Fibroblast of skin of left biceps (primary cell): ENCODE measurements at places on chromosomes 3 and 15.

DNA sequence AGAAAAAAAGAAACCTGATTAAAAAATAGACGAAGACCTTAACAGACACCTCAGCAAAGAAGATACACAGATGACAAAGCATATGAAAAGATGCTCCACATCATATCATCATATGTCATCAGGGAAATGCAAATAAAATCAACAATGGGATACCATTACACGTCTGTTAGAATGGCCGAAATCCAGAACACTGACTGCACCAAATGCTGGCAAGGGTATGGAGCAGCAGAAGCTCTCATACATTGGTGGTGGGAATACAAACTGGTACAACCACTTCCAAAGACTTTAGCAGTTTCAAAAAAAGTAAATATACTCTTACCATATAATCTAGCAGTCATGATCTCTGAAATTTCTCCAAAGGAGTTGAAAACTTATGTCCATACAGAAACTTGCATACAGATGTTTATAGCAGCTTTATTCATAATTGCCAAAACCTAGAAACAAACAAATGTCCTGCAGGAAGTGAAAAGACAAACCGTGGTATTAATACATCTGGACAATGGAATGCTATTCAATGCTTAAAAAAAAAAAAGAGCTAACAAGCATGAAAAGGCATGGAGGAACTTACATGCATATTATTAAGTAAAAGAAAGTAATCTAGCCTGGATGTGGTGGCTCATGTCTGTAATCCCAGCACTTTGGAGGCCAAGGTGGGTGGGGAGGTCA lies 107.4 kb downstream of the HES1 start:
- no peak for DNase-seq

DNA sequence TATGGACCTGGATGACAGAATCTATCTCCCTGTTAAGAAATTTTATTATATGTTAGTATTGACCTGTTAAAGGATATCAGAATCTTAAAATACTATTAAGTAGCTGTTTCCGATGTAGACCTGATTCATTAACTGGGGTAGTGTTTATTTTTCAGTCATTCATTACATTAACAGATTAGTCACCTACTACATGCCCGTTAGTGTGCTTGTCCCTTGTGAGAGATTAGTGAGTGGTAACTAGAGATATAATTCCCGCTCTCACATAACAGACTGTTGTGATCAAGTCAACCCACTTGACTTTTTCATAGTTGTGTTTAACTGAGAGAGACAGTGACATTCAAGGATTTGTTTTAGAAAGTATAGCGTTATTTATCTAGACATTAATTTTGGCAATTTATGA lies 166.8 kb downstream of the TCF12 start:
- no peak for DNase-seq

DNA sequence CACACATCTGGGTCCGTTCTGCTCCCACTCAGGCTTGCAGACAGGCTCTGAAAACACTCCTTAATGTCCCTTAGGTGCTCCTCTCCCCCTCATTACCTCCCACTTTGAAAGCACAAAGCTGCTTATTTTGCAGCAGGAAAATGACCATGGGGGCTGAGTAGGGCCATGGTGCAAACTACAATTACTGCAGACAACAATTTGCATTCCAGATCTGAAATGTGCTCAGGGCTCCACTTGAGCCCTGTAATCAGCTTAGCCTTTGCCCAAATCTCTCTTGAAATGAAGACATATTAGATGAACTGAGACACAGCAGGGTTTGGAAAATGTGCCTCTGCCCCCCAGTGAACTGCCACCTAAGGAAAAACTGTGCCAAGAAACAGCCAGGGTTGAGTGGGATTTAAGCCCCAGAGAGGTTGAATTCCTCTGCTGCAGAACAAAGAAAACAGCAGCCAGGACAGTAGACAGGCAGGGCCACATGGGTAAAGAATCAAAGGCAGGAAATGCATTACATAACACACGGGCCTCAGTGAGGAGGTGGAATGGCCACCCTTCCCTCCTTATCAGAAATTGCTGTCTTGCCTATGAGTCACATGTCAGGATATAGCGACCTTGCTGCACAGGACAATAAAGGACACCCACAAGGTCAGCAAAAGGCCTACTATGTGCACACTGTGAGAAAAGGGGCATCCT lies 126.8 kb upstream of the ARHGEF3 start:
- no peak for DNase-seq

DNA sequence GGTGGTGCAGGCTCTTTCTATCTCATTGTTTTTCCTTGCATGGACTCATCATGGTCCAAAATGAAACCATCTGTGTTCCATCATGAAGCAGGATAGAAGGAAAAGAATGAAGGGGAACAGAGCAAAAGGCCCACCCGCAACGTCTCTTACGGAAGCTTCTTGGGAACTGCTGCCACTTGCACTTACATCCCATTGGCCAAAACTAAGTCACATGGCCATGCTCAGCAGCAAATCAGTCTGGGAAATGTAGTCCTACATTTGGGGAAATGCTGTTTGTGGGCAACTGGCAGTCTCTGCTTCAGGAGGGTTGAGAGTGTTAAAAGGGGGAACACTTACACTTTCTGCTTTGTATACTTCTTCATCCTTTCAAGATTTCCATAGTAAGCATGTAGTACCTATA lies 191.6 kb downstream of the SV2B start:
- DNase-seq = no peak

DNA sequence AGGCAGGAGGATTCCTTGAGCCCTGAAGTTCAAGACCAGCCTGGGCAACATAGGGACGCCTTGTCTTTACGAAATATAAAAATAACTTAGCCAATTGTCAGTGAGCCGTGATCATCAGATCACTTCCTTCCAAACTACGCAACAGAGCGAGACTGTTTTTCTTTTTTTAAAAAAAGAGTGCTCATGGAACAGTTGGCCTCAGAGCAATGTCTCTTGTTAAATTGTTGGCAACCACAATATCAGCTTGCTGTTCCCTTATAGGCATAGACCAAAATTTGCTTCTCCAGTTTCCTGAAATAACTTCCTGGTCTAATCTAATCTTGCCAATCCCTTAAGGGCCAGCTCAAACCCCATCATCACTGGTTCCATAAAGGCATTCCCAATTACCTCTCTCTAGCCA lies 93.3 kb upstream of the SLC4A7 start:
- DNase-seq = no peak

GRCh38 chr3:148332509-148332908 lies 365.2 kb upstream of the AGTR1 start:
- no peak for DNase-seq

GRCh38 chr15:58574631-58575030 lies 142.8 kb downstream of the LIPC start:
- no peak for DNase-seq

DNA sequence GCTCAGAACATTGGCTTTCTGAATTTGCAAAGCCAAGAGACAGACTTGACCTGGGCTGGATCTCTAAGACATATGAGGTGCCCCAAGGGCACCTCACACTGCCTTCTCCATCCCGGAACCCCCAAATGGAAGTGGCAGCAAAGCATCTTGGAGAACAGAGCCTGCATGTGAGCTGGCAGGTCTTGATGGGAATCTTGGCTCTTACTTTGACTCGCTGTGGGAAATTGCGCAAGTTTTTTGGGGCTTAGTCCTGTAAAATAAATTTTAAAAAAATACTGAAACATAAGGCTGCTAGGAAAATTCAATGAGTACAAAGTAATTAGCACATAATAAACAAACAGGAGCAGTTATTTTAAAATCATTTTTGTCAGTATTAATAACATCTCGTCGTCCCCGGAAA lies 13.7 kb upstream of the SEC22A start:
- DNase-seq = no peak

DNA sequence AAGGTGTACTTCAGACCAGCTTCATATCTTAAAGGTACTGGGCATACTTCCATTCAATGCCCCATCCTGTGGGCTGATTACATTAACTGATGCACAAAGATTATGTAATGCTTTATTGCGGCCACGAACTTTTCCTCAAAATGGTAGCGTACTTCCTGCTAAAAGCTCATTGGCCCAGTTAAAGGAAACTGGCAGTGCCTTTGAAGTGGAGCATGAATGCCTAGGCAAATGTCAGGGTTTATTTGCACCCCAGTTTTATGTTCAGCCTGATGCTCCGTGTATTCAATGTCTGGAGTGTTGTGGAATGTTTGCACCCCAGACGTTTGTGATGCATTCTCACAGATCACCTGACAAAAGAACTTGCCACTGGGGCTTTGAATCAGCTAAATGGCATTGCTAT lies 3.4 kb downstream of the SKIL start:
- DNase-seq = no peak

DNA sequence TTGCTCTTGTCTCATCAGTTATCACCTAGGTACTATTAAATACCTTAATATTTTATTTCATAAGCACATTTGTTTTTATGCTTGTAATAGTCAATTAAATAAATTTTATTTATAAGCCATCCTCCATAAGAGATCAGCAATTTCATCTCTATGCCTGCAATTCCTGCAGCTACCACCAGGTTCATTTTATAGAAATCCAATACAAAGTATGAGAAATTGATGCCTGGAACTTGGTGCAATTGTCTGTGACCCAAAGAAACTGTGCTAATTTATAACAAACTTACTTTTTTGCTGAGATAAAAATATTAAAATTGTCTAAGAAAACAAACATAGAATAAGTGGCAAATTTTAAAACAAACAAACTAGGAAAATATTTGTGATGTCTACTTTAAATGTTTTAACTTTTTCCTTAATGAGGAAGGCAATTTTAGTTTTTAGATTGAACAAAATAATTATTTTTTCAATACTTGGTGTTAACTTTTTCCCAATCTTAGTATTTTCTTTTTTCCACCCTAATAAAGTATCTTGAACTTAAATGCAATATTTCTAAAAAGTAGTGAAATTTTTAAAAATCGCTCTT lies 1026.6 kb downstream of the ROBO1 start:
- no peak for DNase-seq

DNA sequence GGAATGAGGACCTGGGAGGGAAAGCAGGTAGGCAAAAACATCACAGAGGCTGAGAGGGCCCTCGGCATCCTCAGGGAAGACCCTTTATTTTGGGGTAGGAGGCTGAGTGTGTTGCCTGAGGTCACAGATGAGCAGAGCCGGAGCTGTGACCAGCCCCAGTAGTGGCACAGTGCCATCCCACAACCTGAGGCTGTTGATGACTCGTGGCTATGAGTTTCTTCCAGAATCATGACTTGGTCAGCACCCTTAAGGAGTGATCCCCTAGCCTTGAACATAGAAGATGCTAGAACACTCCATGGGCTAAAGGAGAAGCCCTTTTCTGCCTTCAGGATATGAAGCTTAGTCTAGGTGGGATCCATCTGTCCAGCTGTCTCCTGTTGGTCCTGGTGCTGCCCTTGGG lies 19.5 kb upstream of the CXCR6 start:
- no peak for DNase-seq

- DNase-seq = no peak
Measured at GRCh38 chr3:67617518-67617917, 36.9 kb downstream of the SUCLG2 start.

GRCh38 chr3:141386611-141387111 lies 18.4 kb downstream of the ZBTB38 start:
- DNase-seq = no peak

GRCh38 chr3:181486141-181486885 lies 225.4 kb upstream of the SOX2 start:
- no peak for DNase-seq

GRCh38 chr15:99554880-99555488 lies 10.8 kb upstream of the MEF2A start:
- no peak for DNase-seq

GRCh38 chr15:38688761-38689160 lies 124.1 kb upstream of the RASGRP1 start:
- DNase-seq = no peak
